Stimulated activated CD4-positive, alpha-beta T cell treated with anti-CD3 and anti-CD28 coated beads, Interleukin-12 subunit alpha, Interleukin-12 subunit beta, amount 100 ng/mL, for 48 hours (primary cell): ENCODE measurements at places on chromosomes 3 and 15.

DNA sequence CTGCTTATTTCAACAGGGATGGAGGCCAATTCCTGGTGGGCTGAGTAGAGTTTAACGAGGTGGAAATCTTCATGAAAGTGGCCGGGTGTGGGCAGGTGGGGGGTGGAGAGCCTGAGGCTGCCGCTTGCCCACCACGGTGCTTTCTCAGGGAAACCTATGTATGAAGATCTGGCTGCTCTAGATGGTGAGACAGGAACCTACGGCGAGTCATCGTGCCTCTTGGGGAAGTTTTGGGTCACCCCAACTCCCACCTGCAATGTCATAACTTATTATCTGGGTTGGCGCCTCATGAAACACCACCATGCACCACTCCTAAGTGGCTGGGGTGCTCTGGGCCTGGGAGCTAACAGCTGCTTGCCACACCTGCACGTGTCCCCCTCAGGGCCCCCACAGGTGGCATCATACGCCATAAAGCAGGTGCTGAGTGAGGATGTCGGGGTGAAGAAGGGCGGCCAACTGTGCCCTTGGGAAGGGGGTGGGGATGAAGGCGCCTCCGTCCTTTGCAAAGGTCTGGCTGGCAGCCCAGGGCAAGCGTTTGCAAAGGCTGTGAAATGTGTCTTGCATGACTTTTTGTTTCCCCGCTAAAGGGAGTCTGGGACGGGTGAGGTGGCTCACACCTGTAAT, 27.9 kb upstream of the SNRPA1 start:
- DNase-seq, result no peak

DNA sequence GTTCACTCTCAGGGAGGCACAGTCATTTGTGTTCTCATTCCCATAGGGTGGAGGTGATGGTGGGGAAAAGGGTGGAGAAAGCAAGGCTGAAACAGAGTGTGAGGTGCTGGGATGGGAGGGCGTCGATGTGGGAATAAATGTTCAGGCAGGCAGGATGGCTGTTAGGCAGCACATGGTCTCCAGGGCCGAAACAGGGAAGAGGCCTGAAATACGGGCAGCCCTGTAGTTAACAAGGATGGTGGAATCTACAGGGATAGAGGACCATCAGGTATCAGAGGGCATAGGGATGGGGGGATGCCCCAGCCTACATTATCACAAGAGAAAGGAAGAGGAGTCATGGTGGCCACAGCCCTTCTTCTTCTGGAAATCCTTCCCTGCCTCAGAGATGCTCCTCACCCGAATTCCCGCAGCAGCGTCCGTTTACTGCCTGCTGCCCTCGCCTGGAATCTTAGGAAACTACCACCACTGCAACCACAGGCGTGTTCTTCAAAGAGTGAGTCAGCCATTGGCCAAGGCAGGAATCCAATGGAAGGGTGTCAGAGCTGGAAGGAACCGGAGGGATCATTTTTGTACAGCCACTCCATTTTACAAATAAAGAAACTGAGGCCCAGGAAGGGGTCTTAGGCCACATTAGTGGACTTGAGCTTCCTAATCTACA, 49.7 kb upstream of the POMGNT2 start:
- no peak for DNase-seq

GRCh38 chr3:181855825-181856224, 144.1 kb downstream of the SOX2 start:
- DNase-seq, result no peak

DNA sequence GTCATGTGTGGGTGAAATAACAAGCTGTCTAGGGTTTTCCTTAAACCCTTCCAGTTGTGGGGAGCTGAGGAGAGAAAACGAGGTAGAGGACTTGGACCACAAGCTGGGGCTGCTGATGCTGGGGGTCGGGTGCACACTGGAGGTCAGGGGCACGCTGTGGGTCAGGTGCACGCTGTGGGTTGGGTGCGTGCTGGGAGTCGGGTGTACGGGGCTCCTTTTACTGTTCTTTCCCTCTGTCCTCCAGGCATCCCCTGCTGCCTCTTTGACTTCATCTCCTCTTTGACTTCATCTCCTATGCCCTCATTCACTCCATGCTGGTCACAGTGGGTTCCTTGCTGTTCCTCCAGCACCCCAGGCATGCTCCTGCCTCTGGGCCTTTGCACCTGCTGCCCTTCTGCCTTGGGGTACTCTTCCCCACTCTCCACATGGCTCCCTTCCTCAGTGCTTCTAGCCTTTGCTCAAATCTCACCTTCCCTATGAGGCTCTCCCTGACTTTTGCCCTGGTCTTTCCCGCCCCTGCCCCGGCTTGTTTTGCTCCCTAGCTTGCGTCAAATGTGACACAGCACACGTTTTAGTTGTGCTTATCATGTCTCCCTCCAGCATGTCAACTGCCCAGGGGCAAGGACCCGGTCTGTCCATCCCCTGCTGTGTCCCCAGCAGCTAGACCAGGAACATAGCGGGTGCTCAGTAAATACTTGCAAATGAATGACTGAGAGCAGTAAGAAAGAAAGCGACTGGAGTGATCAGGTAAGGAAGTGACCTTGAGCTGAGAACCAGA, 45.4 kb downstream of the WNT7A start:
- no peak for DNase-seq

GRCh38 chr15:56365075-56365711, at the start of gene TEX9:
Gene TEX9, plus strand, starts transcription at chr15:56365426. Its CDS starts 25 bp downstream, at chr15:56365451.
- peak; percentile 65 for DNase-seq

DNA sequence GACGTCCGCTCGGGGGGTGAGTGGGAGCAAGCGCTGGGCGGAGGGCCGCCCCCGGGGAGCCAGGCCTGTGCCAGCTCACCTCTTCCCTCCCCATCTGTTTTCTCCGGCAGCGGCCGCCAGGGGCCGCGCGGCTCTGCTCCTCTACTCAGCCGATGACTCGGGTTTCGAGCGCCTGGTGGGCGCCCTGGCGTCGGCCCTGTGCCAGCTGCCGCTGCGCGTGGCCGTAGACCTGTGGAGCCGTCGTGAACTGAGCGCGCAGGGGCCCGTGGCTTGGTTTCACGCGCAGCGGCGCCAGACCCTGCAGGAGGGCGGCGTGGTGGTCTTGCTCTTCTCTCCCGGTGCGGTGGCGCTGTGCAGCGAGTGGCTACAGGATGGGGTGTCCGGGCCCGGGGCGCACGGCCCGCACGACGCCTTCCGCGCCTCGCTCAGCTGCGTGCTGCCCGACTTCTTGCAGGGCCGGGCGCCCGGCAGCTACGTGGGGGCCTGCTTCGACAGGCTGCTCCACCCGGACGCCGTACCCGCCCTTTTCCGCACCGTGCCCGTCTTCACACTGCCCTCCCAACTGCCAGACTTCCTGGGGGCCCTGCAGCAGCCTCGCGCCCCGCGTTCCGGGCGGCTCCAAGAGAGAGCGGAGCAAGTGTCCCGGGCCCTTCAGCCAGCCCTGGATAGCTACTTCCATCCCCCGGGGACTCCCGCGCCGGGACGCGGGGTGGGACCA, 632 bp upstream of the CRELD1 start:
- DNase-seq, result peak; percentile 83

GRCh38 chr3:191348098-191348497, 17.8 kb upstream of the UTS2B start:
- no peak for DNase-seq

GRCh38 chr3:185582871-185583270, 3.2 kb upstream of the SENP2 start:
- no peak for DNase-seq

GRCh38 chr15:58043192-58043903, 22.2 kb downstream of the ALDH1A2 start:
- peak; percentile 22 for DNase-seq

GRCh38 chr3:41352510-41352909, 153.2 kb downstream of the CTNNB1 start:
- no peak for DNase-seq

- DNase-seq, result no peak
Observed at GRCh38 chr3:67616046-67616445, 38.4 kb downstream of the SUCLG2 start.

DNA sequence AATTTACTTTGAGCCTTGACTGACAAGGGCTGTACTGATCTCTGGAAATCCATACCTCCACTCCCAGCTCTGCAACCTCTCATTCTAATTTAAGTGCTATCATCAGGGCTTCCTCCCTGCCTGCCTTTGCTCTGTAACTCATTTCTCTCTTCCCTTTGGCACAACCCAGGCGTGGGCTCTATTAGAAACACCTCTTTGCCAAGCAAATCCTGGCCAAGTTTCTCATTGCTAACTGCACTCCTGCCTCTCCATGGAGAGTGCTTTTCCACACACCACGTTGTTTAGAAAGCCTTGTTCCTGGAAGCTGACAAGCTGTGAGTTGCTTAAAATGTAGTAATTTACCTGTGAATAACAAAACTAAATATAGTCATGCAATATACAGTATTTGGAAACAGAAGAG, 20.1 kb upstream of the FSTL1 start:
- DNase-seq, result no peak

DNA sequence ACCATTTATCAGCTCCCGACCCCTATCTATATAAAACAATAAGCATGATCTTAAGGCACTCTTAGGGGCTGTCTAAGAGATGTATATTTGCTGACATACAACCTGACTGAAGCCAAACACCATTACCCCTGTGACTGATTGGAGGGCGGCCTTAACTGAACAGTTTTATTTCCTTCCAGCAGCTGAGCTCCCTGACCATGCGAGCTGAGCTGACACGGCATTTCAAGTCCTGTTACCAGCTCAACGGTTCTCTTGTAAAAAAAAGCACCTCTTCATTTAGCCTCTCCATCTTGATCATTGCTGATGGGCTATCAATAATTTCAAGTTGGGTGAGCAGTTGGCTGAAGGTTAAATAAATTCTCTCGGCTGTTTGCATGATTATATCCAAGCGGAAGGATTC, 33.4 kb upstream of the BNIP2 start:
- no peak for DNase-seq

DNA sequence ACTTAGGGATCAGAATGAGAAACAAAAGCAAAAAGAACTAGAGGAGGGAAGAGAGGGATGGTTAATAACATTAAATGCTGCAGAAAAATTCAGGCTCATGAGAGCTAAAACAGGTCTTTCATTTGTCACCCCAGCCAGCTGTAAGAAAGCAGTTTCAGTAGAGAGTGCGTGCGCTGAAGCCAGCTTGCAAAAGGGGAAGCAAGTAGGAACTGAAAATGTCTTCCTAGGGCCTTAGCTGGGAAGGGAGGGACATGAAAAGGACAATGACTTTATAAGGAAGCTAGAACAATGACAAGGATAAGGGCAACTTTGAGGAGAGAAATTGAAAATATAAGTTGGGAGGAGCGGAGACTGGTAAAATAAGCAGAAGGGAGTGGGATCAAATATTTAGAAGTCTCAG, 3.1 kb downstream of the CIAO2A start:
- DNase-seq, result no peak

GRCh38 chr3:82005266-82005665, 243.8 kb upstream of the GBE1 start:
- DNase-seq, result no peak

DNA sequence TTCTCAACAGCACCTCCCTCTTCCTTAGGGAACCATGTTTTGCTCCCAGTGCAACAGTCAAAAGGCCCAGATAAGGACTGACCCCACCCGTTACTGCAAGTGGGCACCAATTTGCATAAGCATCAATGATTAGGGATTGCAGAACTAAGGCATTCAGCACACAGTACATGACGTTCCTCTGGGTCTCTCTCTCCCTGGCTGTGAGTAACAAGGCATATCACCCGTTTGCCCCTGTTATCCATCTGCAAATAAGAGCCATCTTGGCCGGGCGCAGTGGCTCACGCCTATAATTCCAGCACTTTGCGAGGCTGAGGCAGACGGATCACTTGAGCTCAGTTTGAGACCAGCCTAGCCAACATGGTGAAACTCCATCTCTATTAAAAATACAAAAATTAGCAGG, 18.8 kb downstream of the MAGI1 start:
- DNase-seq, result no peak

- DNase-seq, result no peak
Observed at GRCh38 chr3:149717391-149718056, 34.8 kb downstream of the COMMD2 start.

DNA sequence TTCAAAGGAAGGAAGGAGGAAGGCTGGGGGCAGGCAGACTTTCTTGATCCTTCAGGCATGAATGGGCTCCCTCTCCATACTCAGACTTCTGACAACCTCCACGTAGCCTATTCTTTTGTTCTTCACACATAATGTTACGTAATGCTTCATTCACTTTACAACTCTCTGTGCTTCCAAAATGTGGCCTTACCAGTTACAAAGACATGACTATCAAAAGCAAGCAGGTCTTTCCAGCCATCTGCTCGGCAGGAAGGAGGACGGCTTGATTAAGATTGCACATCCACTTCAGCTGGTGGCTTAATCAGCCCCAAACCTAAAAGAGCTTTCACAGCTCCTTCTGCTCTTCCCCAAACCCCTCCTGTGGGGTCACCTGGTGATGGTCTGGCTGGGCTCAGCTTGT, 263.2 kb downstream of the XXYLT1 start:
- DNase-seq, result no peak
